ENCODE measurements at places on chromosomes 3 and 15.

GRCh38 chr15:101116681-101116976 lies 135.2 kb downstream of the CHSY1 start:
- no peak for DNase-seq

- no peak for DNase-seq
These were observed 81.9 kb downstream of the LRRK1 start for GRCh38 chr15:101001056-101001455.

DNA sequence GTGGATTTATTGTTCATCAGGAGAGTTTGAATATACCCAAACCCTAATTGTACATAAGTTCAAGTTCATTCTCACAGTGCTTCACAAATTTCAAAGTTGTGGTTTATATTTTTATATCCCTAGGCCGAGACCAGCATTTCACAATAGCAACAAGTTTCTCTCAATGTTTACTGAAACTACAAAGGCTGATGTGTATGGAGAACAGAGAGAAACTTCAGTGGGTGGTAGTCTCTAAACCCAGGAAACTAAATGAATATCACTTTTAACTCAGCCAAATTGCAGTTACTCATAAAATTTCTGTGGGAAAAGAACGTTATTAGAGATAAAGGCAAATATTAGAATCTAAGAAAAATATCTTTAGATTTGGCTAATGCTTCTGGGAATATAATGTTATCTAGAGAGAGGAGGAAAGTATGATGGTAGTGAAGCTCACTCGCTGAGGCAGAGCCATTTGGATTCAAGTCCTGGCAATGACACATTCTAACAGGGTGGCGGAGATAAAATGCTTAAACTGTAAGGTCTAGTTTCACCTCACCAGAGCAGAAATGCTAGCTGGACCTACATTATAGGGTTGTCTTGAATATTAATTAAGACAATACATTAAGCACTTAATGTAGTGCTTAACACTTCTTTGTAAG lies 514.8 kb downstream of the EPHA3 start:
- no peak for DNase-seq

DNA sequence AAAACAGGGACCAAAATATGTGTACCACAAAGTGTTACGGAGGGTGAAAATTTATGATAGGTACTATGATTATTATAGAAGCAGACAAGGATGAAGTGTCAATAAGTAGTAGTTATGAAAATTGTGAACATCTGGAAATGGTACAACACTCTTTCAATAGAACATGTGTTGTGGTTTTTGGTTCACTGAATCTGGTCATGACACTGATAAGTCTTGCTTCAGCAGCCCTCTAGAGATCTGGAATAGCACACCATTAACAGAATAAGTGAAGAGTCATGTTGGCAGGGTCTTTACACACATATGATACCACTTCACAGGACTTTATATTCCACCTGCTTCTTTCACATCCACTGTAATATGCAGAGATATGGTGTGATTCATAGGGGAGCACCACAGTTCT lies 985.2 kb upstream of the SEMA6D start:
- DNase-seq = no peak

- no peak for DNase-seq
These were observed 55.8 kb downstream of the LSM3 start for GRCh38 chr3:14234251-14235002.

DNA sequence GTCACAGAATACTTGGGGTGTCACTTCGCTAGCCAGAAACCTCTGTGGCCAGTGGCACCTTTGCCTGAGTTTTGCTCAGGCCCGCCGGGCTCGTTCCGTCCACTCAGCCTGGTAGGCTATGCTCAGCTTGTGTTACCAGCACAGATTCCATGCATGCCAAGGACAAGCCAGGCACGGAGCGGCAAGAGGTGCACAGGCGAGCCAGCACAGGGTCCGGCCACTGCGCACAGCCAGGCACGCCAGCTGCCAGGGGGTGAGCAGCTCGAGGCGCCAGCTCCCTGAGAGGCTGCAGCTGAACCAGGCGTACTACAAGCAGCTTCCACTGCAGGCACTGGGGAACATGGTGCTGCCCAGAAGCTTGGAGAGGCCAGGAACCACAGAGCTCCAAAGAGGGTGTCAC lies 14.7 kb downstream of the PCYT1A start:
- no peak for DNase-seq

DNA sequence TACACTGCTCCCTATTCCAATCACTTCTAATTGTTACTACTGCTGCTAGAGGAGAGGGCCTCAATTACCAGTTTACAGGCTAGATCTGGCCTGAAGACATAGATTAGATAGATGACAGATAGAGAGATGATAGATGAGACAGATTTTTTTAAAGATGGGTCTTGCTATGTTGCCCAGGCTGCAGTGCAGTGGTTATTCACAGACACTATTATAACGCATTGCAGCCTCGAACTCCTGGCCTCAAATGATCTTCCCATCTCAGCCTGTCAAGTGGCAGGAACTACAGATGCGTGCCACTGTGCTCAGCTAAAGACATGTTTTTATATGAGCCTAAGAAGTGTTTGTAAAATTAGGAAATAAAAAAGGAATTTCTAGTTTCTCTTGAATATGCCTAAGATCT lies 6.2 kb downstream of the SLC33A1 start:
- DNase-seq = no peak

DNA sequence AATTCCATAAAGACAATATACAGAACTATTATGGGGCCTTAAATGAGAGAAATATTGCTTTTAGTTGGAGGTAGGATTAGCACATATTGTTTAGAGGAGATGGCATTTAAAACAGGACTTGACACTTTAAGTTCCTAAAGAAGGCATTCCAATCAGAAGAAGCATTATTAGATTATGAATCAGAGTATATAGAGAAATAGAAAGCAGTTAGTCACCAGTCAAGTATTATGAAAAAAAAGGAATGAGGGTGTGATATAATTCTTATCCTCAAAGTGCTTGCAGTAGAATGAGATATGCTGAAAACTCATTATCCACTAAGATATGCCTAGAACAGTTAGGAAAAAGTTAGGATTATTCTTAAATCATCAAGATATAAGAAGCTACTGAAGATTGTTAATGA lies 456.2 kb downstream of the ZNF385D start:
- no peak for DNase-seq

GRCh38 chr15:65979316-65979715 lies 110.0 kb downstream of the RAB11A start:
- DNase-seq = no peak

DNA sequence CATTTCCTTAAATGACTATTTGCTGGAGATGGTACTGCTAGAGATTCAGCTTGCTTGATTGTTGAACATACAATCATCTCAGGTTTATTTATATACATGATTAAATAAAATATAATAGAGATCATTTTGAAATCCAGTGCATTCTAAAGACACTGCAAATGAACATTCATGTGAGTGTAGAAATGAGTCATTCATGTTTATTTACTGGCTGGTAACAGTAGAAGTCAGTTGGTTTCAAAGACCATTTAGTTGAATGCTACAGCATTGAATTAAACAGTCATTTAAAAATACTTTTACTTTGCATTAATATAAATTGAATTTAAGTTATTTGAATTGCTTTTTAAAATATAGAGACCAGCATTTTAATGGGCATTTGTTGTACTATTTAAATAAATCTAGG lies 551.9 kb upstream of the GOLIM4 start:
- no peak for DNase-seq

DNA sequence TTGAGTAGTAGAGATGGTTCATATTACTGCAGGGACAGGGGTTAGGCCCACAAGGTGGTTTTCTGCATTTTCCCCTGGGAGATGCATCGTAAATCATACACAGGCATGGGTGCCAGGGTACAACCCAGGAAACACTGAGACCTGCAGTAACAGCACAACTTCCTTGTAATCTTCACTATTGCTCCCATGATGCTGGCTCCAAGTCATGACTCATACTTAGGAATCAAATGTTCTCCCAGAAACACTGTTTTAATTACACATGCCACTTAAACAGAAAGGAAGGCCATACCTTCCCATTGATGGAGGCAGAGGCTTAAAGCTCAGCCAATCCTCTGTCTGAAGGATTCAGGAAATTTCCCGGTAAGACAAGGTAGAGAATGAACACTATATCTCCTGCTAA lies 106.5 kb downstream of the ERC2 start:
- no peak for DNase-seq

GRCh38 chr15:31606194-31606669 lies 279.6 kb downstream of the KLF13 start:
- no peak for DNase-seq

DNA sequence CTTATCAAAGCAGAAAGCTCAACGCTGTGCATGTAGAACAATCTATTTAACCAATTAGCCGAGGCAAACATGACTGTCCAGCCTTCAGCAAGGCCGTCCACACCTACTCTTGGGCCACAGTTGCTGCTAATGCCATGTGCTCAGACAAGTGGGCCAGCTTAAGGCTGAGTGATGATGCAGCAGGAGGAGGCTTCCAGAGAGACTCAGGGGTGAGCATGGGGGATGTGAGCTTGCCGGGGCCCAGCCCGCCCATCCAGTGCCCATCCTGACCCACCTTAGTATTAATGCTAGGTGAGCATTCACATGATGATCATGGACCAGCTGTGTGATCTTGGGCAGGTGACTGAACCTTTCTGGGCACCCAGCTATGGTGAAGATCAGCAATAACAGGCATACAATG lies 150.1 kb downstream of the TPRA1 start:
- no peak for DNase-seq

- DNase-seq = no peak
These were observed 7.9 kb upstream of the FURIN start for GRCh38 chr15:90860450-90860849.

DNA sequence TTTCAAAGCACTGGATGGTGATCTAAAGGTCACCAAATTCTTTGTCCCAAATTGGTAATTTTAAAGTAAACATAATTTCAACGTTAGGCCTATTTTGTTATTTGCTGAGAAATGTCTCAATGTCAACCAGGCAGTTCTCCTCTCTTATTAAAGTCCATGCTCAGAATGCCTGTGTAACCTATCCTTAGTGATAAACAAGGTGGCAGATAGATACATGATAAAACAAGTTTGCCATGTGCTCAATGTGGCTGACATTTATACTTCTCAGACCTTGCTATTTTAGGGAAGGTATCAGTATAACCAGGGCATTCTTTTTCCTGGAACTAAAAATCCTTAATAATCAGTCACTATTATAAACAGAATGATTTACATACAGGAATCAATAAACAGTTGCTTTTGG lies 8.5 kb downstream of the MBNL1 start:
- DNase-seq = no peak

- no peak for DNase-seq
These were observed 270.0 kb upstream of the PROK2 start for GRCh38 chr3:72054976-72055375.

GRCh38 chr3:11077466-11077865 lies 76.8 kb upstream of the HRH1 start:
- no peak for DNase-seq

- no peak for DNase-seq
These were observed 5.6 kb downstream of the KIF7 start for GRCh38 chr15:89649716-89650115.

GRCh38 chr3:69266585-69266984 lies 119.3 kb downstream of the FRMD4B start:
- no peak for DNase-seq

- DNase-seq = peak; percentile 29
These were observed 120.2 kb downstream of the LRRC28 start for GRCh38 chr15:99371180-99372103.

DNA sequence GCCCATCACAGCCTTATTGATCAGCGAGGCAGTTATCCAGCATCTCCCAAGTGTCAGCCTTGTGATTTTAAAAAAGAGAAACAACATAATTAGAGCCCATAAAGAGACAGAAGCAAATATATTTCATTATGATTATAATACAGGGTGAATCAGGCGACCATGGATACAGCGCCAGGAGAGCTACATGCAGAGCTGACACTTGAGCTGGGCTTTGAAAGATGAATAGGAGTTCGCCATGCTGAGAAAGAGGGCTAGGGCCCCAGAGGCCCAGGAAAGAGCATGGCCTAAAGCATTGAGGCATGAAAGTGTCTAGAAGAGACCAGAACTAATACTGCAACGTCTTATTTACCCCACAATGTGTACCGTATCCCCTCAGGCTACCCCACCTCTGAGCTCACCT lies 4.2 kb upstream of the CORO2B start:
- DNase-seq = no peak

DNA sequence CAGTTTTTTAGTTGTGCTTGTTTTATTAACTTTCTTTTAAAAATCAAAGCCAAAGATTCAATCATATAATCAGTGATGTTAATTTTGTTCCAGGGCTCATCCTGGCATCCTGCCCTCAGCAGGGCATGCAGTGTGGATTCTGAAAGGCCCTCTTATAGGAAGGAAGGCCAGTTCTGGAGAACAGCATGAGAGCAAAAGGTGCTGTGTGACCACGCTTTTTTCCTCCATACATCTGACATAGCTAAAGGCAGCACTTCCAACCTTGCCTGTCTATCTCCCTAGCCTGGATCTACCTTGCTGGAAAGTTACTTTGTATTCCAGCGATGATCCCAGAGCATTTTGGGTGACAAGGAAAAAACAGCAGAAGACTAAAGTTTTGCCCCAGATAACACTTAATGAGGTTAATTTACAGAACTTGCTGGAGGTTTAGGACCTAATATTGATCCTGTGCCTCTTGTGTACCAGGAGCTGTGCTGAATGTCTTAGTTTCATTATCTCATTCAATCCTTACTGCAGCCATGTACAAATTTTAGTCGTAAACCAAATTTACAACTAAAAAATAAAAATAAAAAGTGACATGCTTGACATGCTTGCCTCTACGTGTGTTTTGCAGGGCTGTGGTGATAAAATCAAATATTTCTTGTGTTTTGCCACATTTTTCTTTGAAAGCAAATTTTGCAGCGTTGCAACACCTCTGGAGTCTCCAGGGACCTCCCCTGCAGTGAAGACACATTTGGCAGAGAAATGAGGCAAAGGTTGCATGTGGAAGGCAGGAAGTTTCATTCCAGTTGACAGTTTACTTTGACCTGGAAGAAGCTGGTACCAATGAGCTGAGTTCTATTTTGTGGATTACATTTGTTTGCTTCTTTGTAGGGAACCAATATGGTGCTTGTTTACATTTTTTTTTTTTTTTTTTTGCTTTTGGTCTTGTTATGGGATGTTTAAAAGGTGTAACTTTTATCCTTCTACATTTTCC lies 13.2 kb downstream of the IL1RAP start:
- no peak for DNase-seq

GRCh38 chr15:101025896-101026631 lies 106.9 kb downstream of the LRRK1 start:
- no peak for DNase-seq

DNA sequence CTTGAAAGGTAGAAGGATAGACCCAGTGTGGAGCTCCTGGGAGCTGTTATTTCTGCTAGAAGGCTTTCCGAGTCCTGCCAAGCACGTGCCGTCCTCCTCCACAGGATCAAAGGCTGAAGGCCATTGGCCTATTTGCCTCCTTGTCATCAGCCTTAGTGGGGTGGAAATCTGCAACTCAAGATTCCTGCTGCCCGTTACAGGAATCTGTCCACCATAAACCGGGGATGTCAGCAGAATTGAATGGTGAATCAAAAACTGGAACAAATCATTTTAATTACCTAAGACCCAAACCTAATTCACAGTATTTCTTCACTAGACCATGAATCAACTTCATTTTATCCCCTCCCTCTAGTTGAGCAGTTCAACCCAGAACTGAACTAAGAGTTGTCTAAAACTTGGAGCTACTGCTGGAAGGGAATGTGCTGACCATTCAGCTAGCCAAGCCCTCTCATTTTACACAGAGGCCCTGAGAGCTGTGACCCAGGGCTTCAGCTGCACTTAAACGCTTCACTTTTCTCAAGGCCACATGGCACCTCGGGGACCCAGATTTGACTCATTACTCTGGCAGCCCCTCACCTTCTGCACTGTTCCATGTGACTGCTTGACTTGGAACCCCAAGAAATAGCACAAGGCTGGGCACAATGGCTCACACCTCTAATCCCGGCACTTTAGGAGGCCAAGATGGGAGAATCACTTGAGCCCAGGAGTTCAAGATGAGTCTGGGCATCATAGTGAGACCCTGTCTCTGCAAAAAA lies 36.8 kb upstream of the KIF23 start:
- no peak for DNase-seq

Measured in GM06990 (cell line).